ENCODE measurements at places on chromosomes 1 and 21.

GRCh38 chr1:174726167-174726879 lies 273.4 kb upstream of the CACYBP start:
- DNase-seq = peak; percentile 27

- no peak for DNase-seq
These were observed 32.5 kb upstream of the COL6A2 start for GRCh38 chr21:46065215-46065913.

DNA sequence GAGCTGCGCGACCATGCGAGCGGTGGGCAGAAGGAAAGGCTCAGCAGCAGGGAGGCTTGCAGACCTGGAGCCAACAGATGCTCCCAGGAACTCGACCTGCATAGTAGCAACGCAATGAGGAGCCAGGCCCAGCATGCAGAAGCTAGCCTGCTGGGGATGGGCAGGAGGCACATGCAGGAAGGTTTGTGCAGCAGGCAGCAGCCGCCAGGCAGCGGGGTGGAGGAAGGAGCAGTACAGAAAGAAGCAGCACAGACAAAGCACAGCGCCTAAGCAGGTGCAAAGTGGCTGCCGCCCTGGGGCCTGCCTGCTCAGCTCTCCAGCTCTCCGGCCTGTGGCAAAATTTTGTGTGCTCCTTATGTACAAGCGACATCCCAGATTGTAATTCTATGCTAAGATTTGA lies 213.5 kb upstream of the MAP1LC3C start:
- no peak for DNase-seq

GRCh38 chr1:36161641-36162531 lies 5.9 kb downstream of the MAP7D1 start:
- no peak for DNase-seq

GRCh38 chr21:18411565-18411964 lies 8.0 kb upstream of the TMPRSS15 start:
- peak; percentile 11 for DNase-seq

GRCh38 chr1:4053774-4054173 lies 153.7 kb upstream of the C1orf174 start:
- no peak for DNase-seq

DNA sequence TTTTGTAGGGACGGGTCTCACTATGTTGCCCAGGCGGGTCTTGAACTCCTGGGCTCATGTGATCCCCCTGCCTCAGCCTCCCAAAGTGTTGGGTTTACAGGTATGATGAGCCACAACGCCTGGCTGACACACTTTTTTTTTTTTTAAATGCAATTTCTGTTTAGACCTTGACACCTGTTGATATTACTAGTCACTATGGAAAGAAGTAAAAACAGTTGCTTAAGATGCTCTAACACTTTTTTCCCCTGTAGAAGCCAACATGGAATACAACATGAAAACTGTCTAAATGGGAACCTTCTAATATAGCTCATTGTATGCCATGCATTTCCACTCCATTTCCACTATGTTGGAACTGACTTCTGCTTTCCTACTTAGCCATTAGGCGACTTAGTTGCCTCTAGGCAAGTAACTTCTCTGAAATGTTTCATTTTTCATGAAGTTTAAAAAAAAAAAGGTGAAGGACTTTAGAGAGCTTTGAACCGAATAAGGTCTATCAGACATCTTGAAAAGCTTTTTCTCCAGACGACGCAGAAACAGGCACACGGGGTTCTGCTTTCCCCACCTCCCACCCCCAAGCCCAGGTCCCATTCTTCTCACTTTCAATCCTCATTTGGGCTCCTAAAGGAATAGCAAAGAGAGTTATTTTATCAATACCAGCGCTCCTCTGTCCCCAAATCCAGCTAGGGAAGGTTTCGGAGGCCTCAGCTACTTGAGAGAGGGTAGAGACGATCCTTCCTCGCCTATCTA lies 648 bp upstream of the DR1 start:
- peak; percentile 65 for DNase-seq

- DNase-seq = peak; percentile 2
These were observed 4.6 kb downstream of the COL9A2 start for GRCh38 chr1:40312238-40313205.

- DNase-seq = no peak
These were observed 11.7 kb downstream of the PYHIN1 start for GRCh38 chr1:158943059-158943458.

- DNase-seq = no peak
These were observed 107.6 kb upstream of the NFIA start for GRCh38 chr1:60974524-60975372.

DNA sequence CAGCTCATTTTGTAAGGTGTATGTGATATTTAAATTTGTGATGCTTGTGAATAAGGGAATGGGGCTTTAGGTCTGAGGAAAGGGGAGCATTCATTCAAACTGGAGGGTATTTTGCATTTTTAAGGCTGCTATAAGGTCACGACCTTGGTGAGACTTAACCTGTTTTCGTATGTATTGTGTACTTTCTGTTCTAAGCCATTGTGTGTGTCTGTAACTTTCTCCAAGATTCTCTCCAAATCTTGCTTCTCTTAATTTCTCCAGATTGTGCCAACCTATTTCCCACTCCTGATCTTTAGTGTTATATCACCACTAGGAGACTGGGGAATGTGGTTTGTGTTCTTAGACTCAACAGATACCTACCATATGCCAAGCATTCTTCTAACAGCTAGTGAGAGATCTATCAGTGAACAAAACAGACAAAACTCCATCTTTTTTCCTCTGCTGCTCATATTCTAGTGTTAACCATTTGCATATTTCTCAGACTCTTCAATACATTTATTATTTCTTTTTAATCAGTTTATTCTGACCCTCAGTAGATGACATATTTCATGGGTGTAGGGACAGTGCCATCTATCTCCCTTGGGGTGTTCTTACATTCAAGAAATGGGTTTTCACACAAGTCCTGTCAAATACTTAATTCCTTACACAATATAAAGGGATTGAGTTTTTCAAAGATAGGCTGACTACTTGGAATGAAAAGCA lies 27.5 kb downstream of the ATP1B1 start:
- peak; percentile 43 for DNase-seq
